ENCODE measurements at places on chromosomes 5 and 9.
A peak's percentile ranks its signal among the peaks of the same experiment; 100 is the strongest.

- DNase-seq, result no peak
These were observed 875 bp downstream of the ACO1 start for GRCh38 chr9:32385152-32385884.

GRCh38 chr9:17004500-17004899 lies 130.3 kb upstream of the CNTLN start:
- no peak for DNase-seq

DNA sequence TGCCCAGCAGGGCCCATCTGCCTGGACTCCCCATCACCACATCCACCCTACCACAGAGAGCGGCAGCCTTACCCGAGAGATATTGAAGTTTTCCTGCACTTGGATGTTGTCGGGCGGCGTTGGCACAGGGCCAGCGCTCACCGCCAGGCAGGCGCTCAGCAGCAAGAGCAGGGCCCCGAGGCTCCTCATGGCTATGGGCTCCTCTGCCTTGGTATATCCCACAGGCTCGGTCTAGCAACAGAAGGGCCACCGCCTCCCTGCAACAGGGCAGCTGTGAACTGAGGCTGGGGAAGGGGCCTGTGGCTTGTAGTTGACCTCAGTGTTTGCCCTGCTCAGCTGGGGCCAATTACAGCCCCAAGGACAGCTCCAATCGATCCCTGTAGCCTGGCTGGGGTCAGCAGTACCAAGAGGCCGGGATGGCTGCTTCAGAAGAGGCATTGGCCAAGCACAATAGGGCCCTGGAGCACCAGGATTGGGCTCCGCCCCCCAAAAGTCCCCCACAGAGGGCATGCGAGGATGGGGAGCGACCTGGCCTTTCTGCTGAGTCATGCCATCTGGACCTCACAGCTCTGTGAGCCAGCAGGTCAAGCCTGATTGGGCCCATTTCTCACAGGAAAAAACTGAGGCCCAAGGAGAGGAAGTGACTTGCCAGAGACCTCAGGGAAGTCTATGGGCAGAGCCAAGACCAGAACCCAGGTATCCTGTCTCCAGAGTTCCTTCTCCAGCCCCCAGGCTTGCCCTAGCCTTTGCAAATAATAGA lies at the start of gene AMBP:
TSS of gene AMBP (minus strand) at position 280 of the 760 bp plus-strand sequence. CDS start at position 189, 91 bp downstream.
- DNase-seq, result no peak

DNA sequence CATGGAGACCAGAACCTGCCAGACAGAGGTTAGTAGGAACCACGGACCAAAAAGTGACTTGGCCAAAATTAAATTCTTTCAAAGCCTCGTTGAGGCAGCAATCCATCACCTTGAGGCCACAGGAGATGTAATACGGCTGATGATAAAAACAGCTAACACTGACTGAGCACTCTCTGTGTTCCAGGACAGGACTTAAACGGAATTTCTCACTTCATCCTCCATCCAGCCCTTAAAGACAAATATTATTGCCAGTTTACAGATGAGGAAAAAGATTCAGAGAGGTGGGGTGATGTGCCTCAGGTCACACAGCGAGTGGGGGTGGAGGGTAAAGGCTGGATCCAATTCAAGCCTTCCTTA lies 25.1 kb downstream of the STK10 start:
- no peak for DNase-seq

GRCh38 chr9:34381323-34381722 lies 4.6 kb upstream of the MYORG start:
- DNase-seq, result no peak

GRCh38 chr5:80255811-80256712 lies at the start of gene SERINC5:
TSS of gene SERINC5 (minus strand) at chr5:80256048. CDS start at chr5:80255922, 126 bp downstream.
- DNase-seq, result peak; percentile 82

GRCh38 chr9:2299156-2299842 lies 284.2 kb downstream of the SMARCA2 start:
- DNase-seq, result no peak

DNA sequence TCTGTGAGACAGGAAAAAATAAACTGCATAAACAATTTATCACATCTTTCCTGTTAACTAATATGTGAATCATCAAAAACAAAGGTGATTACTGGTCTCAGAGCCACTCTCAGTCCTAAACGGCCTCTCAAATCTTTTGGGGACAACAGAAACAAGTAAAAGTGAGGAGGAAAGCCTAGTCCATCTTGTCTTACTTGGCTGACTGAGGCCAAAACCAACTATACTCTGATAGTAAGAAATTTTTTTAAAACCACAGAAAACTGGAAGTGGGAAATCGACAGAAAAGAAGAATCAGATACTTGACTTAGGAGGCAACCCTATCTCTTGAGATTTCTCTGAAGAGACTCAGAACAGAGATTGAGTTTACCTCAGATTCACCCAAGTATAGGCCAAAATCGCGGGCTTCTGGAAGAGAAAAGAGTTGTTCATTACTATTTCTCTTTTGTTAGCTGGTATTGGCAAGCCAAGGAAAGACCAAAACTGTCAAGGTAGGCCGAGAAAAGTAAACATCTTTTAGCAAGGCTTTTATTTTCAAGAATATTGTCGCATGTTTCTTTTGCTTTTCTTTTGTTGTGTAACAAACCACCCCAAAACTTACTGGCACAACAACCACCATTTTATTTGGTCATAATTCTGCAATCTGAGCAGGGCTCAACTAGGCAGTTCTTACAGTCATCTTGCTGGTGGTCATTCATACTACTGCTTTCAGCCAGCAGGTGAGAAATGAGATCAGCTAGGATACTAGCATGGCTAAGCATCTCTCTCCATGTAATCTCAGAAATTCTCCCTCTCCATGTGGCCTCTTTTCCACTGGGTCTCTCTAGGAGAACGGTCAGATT lies 46.1 kb downstream of the RFX3 start:
- DNase-seq, result no peak

- no peak for DNase-seq
These were observed 28.1 kb upstream of the F2RL1 start for GRCh38 chr5:76790632-76791290.

- no peak for DNase-seq
These were observed 307.1 kb downstream of the TLE1 start for GRCh38 chr9:81382281-81382680.

DNA sequence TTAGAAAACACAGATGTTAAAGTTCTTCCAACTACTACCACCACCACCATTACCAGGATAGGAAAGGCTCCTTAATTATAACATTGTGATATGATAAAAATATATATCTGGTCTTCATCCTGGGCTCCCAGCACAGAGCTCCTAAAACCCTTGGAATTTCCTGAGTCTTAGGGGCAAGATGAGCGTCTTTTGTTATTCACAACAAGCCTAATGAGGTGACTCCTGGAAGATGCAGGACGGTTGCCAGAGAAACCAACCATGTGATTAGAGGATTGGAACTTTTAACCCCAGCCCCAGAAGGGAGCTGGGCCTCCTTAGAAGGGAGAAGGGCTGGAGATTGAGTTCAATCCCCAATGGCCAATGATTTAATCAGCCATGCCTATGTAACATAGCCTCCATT lies 148.0 kb upstream of the ADRA1B start:
- DNase-seq, result no peak

- DNase-seq, result no peak
These were observed 7.7 kb downstream of the AQP3 start for GRCh38 chr9:33439731-33440130.

DNA sequence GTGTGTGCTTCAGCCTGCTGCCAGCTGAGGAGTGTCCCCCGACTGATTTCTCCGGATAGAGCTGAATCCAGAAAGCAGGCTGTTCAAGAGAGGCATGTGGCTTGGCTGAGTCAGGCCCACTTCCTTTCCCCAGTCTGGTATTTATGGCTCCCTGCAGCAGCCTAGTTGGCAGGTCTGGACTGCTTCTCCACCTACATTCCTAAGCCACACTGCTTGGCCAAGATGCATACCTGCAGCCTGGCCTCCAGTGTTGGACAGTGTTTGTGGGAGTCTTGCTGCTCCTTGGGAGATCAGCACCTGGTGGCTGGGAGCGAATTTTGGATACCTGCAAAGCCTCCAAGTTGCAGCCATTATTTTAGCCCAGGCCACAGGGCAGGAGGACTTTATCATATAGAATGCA lies 670.8 kb downstream of the ACTL7B start:
- no peak for DNase-seq

GRCh38 chr9:63859475-63860215 lies 1425.4 kb downstream of the FOXD4L5 start:
- DNase-seq, result peak; percentile 3

DNA sequence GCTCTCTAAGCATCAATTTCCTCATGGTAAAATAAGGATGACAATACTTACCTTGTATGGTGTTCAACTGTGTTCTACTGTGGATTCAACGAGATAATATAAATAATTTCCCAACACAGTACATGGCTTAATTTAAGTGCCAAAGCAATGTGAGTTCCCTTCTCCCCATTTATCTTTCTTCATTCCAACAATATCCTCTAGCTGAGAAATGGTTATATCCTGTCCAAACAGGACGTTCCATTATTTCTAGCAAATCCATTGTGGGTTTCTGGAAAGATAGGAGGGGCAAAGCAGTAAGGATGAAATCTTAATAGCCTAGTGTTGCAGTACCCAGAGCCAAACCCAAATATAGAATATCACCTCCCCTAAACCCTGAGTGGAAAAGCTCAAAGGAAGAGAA lies 22.0 kb downstream of the ABCA1 start:
- no peak for DNase-seq

GRCh38 chr5:55051357-55051756 lies 27.3 kb downstream of the GZMK start:
- no peak for DNase-seq

GRCh38 chr5:88143693-88144218 lies 124.9 kb downstream of the TMEM161B start:
- DNase-seq, result no peak

DNA sequence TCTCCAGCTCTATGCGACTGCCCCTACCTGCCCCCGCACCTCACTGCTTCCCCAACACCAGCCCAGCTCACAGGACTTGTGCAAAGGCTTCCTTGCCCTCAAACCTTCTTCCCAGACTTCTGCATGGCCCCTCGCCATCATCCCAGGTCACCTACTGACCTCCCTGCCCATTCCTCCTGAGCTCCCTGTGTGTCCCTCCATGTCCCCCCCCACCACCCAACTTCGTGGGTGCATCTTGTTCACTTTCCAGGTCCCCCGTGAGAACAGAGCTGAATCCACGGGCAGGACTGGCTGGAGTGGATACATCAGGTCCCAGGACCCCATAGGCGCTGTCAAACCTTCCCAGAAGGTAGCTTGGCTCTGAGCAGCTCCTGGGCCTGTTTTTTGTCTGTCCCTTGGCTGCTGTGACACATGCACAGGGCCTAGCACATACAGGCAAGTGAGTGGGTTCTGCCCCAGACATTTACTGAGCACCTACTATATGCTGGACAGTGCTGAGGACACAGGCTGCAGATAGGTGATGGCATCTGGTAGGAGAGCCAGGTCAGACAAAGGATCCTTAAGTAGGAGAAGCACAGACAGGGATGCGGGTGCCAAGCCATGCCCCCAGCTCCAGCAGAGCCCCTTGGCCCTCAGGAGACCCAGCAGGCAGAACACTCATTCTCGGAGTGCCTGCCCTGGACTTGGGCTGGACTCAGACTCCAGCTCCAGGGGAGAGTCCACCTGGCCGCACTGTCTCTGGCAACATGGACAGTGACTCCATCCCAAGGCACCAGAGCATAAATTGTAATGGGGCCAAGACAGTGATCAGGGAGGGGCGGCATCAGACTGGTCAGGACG lies 15.0 kb downstream of the NINJ1 start:
- DNase-seq, result no peak

DNA sequence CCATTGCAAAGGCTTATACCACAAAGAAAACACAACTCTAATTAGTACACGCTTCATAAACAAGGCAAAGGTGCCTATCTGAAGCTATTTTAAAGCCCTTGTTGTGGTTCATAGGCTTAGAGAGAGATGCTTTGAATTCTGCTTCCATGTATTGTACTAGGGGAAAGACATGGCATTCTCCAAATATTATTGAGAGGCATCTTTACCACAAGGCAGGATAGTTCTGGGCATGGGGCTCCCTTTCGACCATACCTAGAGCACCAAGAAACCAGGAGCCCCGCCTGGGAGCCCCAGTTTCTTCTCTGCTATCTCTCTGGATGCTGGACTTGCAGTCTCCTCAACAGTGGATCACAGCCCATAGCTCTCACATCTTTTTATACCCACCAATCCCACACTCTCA lies 93.7 kb downstream of the NFIB start:
- no peak for DNase-seq

DNA sequence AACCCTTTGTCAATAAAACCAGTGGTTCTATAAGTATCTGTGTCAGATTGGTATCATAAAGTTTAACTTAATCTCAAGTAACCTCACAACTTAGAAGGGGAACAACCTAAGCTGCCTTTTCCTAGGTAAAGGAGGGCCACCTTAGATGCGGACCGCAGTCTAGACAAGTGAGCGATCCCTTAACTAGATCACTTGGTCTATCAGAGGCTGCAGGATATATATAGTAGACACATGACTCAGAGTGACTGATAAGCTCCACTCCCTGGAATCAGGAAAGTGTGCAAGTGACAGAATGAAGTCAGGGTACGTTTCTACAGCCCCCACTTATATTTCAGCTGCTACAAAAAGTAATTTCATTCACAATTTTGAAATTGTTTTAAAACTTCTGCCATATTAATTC lies 7.4 kb downstream of the REEP5 start:
- DNase-seq, result no peak

GRCh38 chr5:178870411-178870810 lies 10.7 kb downstream of the ZNF354B start:
- no peak for DNase-seq

DNA sequence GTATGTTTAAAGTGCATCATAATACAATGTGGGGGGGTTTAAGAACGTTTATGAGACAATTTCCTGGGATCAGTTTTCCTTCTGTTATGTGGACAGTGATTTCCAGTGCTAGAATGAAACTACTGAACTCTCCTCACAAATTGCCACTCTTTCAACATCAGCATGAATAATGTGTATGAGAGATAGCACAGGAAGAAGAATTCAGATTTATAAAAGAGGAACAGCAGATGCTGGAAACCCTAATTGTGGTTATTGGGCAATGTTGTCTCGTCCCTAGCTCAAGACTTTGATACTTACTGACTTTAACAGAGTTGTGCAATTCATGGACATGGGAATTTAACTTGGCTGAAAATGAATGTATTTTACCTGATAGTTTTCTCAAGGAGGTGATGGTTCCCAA lies 410.8 kb upstream of the MEF2C start:
- DNase-seq, result no peak

DNA sequence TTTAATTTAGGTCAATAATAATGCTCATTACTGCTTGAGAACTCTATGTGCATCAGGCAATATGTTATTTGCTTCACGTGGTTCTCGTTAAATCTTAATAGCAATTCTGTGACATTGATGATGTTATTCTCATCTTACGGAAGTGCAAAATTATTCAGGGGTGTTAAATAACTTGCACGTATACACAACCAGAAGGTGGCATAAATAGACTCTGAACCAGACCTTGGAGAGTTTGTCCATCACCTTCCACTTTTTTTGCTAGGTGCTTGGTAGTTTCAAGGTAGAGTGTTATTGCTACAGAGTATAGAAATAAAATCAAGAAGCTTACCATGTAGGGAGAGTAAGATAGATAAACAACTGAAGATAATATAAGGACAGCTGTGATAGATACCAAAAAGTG lies 23.6 kb upstream of the TNFAIP8 start:
- DNase-seq, result no peak

GRCh38 chr9:69549310-69550202 lies 122.6 kb downstream of the APBA1 start:
- DNase-seq, result no peak

- DNase-seq, result no peak
These were observed 159.3 kb downstream of the SPATA31D1 start for GRCh38 chr9:82147798-82148425.

- no peak for DNase-seq
These were observed 33.2 kb downstream of the F2RL2 start for GRCh38 chr5:76590027-76590426.

GRCh38 chr9:93668261-93668871 lies 92.0 kb downstream of the PHF2 start:
- DNase-seq, result no peak

Measured in effector memory CD4-positive, alpha-beta T cell (primary cell).